NCI-H748 treated with DMSO at 0.1 percent for 48 hours (cell line): ENCODE measurements at places on chromosomes 2 and 18.

DNA sequence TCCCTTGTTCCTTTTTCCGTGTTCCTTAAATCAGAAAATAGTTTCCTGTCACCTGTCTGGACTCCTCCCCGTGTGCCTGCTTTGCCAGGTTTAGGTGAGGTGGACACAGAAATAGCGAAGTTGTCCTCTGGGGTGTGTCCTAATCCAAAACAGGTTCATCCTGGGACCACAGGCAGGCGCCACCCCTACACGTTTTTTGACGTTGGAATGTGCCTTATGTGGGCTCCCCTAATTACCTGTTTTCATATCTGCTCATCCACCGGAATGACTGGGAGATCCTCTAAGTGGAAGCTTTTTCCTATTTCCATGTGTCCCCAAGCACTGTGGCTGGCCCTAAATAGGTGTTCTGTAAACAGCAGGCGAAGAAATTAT lies 49.0 kb upstream of the PAIP2B start:
- DNase-seq: no peak

DNA sequence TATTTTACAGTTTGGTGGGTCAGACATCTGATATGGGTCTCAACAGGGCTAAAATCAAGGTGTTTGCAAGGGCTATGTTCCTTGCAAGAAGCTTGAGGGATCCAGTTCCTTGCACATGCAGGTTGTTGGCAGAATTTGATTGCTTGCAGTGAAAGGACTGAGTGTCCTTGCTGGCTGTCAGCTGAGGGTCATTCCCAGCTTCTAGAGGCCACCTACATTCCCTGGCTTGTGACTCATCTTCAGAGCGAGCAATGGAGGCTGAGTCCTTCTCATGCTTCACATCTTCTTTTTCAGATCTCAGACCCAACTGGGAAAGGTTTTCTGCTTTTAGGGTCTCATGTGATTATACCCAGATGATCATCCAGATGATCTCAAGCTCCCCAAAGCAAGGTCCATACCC lies 12.4 kb downstream of the MEX3C start:
- no peak for DNase-seq

GRCh38 chr2:166614503-166614902 lies 120.5 kb upstream of the SCN7A start:
- peak; percentile 95 for DNase-seq

GRCh38 chr2:241074065-241074818 lies 27.8 kb downstream of the MTERF4 start:
- no peak for DNase-seq

GRCh38 chr18:74376523-74376922 lies 60.9 kb downstream of the C18orf63 start:
- DNase-seq: no peak

DNA sequence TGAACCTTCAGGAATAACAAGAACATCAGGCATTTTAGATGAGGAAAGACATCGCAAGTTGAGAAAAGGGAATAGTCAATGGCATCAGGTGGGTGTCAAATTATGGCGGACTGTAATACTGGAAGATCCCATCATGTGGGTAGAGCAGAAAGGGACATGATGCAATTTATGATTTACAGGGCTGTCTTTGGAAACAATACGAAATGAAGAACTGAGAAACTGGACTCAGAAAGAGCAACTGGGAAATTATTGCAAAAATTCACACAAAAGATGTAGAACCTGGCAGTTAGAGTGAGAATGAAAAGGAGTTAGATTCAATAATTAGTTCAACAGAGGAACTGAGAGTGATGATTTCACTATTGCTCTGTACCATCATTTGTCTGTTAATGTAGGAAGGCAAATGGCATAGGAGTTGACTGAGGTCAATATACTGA lies 1635.0 kb upstream of the ACVR2A start:
- no peak for DNase-seq

DNA sequence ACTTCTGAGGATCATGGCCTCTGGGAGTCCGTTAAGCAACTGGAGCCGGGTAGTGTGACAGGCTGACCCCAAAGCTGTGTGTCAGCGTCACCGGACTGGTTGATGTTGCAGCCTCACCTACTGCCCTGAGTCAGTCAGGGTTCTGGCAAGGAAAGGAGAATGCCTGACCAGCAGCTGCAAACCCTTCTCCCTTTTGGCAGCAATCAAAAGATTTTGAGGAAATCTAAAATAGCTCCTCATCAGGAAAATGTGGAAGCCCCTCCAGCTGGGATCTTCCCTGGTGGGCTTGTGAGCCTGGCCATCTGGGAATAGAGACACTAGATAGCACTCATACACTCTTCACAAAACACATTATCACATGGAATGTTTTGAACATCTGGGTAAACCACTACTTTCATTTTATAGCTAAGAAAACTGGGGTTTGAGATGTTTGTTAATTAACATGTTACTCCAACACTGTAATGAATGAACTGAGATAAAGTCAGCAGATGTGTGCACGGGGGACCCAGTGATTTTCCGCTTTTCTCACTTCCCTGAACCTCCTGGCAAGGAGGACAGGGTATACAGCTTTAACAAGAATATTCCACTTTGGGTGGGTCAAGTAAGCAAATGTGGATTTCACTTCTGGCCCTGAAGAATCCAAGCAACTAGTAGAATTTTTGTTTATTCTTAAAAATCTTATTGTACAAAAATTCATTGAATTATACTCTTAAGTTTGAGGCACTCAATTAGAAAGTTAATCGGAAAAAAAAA lies 24.7 kb downstream of the CLUL1 start:
- no peak for DNase-seq

- DNase-seq: no peak
Observed at GRCh38 chr2:72089537-72089936, 58.1 kb downstream of the CYP26B1 start.

GRCh38 chr18:13173578-13174145 lies 44.9 kb upstream of the LDLRAD4 start:
- DNase-seq: no peak

DNA sequence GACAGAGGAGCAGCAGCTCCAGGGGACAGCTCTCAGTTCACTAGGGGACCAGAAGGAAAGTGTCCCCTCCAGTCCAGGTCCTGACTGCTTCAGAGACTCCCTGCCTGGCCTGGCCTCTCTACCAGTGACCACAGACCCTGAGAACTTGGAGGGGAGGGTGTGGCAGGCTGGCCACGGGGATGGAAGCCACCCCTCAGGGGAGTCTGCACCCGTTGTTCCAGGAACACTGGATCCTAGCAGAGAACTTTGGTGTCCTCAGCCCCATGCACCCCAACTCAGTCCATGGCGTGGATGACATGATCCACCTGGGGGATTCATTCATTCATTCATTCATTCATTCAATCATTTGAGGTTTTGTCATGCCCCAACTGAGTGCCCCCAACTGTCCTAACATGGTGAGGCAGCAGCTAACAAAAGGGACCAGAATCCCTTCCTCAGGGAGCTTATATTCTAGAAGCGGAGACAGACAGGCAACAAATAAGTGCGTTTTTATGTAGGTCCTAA lies 31.9 kb downstream of the MYO7B start:
- no peak for DNase-seq

- peak; percentile 57 for DNase-seq
Observed at GRCh38 chr2:211802666-211803065, 735.9 kb downstream of the ERBB4 start.

- no peak for DNase-seq
Observed at GRCh38 chr18:45733535-45733934, 9.6 kb downstream of the SLC14A1 start.

DNA sequence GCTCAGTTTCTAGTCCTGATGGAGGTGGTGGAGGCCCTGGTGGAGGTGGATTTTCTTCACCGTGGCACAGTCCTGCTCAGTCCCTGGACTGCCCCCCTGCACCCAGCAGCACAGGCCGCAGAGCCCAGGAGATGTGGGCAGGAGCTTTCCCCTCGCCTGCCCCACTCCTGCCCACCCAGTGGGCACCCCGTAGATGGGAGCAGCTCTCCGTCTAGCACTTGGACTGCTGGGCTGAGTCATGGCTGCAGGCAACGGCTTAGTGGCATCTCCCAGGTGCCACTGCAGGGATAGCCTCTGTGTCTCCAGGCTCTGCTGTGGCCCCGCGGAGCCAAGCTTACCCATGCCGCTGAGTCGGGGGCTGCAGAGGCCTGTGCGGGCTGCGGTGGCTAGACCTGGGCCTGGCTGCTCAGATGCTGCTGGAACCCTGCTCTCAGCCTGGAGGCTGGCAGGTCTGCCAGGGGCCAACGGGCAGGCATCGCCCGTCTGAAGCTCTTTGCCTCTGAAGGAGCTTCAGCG lies 92.3 kb upstream of the CTDP1 start:
- no peak for DNase-seq

DNA sequence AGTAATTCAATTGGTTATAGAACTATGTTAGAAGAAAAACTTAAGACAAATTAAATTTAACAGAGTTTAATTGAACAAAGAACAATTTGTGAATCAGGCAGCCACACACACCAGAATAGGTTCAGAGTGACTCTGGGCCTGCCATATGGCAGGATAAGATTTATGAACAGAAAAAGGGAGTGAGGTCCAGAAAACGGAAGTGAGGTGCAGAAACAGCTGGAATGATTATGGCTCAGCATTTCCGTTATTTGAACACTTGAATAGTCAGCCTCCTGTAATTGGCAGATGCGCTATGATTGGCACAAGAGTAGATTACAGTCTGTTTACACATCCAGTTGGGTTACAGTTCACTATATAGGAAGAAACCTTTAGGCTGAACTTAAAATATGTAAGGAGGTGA lies 99.0 kb downstream of the MBD2 start:
- no peak for DNase-seq

DNA sequence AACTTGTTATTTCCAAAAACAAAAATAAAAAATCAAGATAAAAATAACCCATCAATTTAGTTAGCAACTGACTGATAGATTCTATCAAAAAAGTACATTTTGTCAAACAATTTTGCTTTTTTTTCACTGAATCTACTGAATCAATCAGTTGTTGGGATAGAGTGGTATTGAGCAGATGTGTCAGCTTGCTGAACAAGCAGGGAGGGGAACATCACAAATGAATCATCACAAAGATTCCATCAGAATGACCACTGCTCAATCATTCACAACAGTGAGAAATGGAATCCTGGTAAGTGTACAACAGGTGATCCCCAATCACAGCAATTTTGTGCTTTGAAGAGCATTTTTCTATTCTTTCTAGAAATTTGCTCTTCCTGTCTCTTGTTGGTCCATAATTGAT lies 12.3 kb upstream of the SLC14A2 start:
- no peak for DNase-seq

DNA sequence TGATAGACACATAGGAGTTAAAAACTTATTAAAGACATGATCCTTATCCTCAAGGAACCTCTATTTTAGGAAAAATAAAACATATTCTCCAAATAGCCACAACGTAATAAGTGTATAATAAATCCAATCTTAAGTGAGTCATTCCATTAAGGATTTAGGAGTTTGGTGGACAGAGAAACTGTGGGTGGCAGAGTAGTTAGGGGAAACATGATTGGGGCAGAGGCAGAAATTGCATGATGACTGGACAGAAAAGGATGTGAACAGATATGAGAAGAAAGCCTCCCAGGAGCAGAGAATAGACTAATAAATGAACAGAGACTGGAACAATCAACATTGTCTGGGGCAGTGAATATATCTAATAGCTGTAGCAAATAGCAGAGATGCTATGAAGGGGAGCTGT lies 48.1 kb upstream of the SIGLEC15 start:
- no peak for DNase-seq

GRCh38 chr2:28991021-28991420 lies 9.9 kb downstream of the TOGARAM2 start:
- no peak for DNase-seq

GRCh38 chr2:10375570-10376281 lies 72.4 kb downstream of the ODC1 start:
- peak; percentile 90 for DNase-seq

DNA sequence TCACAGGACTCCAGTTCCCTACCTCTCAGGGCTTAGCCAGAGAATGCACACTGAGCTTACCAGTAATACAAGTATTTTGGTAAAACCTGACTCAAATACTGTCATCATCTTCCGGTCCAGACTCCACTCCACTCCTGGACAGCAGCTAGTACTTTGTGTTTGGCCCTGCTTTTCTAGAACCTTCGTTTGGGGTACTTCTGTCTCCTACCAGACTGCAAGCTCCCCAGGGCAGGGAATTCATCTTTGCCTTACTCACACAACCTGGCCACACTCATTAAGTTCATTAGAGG lies 108.9 kb upstream of the CDC42EP3 start:
- DNase-seq: no peak

GRCh38 chr2:137677466-137677865 lies 286.8 kb upstream of the HNMT start:
- peak; percentile 1 for DNase-seq

DNA sequence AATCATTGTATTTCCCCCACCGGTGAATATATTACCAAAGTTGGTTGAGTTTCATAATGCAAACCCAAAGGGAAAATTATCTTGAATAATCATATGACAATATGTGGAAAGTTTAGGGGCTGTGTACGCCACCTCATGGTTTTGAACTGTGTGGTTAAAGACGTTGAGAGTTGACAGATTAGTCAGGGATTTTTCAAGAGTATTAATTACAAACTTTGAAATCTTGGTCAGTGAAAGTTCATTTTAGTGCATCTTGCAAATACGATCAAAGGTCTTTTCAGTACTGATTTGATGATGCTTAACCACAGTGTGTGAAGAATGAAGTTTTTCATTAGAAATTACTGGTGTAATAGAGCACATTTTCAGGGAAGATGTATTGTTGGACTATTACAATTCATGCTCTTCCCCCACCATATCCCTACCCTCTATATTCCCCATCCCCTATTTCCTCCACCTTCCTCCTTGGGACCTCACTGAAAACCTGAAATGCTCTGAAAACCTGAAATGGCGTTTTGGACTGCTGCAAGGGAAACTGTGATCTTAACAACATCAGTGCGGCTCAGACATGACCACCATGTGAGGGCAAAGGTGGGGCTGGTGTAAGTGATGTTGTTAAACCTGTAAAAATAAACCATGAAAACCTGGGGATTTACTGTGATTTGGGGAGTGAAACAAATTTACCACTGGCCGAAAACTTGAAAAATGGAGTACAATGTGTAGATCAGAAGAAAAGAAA lies 4.5 kb upstream of the BCL2L11 start:
- DNase-seq: no peak

- DNase-seq: no peak
Observed at GRCh38 chr2:20447437-20448245, 767 bp downstream of the RHOB start.

DNA sequence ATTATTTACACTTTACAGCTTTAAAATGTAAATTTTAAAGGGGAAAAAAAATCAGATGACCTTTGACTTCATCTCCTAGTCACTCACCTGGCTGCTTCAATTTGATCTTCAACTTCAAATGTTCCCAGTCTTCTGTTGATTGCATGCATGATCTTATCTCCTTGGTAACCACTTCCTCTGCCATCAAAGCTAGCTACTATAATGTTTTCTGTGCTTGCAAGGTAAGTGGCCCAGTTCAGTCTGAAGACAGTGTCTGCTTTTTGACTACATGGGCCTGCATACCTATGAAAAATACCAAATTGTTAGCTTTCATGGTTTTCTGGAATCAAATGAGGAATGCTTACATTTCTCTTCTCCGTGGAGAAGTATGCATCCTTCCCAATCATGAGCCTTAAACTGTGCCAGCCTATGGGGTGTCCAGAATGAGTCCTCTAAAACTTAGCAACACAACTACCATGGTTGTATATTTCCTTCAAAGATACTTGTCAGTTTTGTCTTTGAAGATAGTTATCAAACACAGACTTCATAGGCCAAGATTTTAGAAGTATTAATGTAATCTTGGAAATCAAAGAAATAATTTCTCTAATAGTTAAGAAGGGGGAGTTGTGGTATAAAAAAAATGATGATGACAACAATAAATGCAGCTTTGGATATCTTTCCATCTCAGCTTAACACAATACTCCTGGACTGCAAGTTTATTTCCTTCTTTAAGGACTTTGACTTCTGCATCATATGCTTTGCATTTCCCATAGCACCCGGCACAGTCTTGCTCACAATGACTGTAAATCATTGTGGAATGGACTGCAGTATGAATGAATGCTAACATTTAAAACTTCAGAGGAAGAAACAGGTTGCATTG lies 62.1 kb downstream of the DPP4 start:
- no peak for DNase-seq
